ENCODE measurements at places on chromosomes 7 and 10.

- no peak for DNase-seq
Measured at GRCh38 chr10:90162271-90162853, 461.0 kb downstream of the KIF20B start.

DNA sequence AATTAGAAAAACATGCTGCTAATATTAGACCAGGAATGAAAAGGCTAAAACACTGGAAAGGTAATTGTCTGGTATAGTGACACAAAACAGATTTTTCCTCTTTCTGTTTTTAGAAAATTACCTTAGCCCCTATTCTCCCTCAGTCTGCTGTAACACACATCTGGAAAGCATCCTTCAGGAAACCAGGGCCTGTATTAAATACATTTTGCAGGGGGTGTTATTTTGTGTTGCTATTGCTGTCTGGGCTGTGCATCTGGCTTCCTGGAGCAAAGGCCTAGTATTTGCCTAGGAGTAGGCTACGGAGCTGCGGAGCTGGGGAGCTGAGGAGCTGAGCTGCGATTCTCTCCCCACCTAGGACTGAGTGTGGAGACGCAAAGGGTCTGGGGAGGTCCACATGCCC, 169.3 kb downstream of the GFRA1 start:
- no peak for DNase-seq

GRCh38 chr10:132826524-132827422, 40.8 kb upstream of the NKX6-2 start:
- no peak for DNase-seq

GRCh38 chr7:142690554-142691182, 58.6 kb upstream of the PRSS1 start:
- DNase-seq = no peak

- no peak for DNase-seq
Measured at GRCh38 chr10:47195274-47195885, 104.6 kb upstream of the GDF10 start.

- DNase-seq = no peak
Measured at GRCh38 chr10:13759168-13759567, 172.4 kb downstream of the PRPF18 start.

DNA sequence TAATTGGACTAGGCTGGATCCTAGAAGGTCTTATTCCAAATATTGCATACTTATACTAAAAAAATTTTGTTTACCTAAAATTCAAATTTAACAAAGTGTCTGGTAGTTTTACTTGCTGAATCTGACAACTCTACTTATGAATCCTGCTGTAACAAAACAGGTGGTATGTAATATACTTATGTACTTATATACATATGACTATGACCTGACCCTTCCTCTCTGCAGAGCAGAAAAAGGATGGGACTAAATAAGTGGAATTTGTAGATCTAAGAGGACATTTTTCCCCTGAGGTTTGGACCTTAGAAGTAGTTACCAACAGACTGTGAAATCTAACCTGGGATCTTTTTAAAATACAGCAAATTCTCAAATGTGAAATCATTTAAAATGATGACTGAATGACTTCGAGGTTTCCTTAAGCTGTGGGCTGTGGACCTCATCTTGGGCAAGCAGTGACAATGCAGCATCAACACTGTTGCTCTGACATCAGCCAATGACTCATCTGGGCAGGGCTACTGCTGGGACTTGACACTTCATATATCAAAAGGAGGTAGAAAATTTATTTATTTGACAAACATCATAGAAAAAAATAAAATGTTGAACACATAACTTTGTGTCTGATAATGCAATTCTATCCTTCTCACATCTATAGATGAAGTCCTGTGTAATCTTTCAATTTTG, 73.6 kb downstream of the RELN start:
- DNase-seq = no peak

DNA sequence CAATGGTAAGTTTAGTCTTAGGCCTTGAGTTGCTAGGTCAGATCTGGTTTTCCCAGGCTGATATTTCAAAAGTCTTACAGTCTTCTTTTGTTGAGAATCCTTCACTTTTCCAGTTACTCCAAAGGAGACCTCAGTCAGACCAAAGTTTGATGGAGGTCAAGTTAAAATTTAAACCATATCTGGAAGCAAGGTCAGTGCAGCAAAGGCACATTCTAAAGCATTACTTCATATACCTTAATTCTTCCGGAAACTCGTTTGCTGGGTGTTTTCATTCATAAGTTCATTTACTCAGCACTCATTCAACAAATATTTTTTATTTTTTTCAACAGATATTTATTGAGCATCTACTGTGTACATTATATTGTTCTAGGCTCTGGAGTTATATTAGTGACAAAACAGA, 403.0 kb upstream of the LRGUK start:
- no peak for DNase-seq

DNA sequence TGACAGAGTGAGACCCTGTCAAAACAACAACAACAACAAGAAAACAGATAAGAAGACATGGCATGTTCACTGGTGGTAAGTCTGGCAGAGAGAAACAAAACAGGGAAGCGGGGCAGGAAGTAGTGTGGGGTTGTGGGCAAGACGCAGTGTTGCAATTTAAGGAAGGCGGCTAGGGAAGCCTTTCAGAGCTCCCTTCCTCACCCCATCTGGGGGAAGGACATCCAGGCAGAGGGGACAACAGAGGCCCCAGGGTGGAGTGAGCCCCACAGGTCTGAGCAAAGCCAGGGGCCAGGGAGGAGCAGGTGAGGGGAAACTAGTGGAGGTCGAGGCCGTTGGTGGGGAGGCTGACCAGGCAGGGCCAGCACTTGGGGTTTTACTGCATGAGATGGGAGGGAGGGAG, 16.8 kb downstream of the LAT2 start:
- no peak for DNase-seq

DNA sequence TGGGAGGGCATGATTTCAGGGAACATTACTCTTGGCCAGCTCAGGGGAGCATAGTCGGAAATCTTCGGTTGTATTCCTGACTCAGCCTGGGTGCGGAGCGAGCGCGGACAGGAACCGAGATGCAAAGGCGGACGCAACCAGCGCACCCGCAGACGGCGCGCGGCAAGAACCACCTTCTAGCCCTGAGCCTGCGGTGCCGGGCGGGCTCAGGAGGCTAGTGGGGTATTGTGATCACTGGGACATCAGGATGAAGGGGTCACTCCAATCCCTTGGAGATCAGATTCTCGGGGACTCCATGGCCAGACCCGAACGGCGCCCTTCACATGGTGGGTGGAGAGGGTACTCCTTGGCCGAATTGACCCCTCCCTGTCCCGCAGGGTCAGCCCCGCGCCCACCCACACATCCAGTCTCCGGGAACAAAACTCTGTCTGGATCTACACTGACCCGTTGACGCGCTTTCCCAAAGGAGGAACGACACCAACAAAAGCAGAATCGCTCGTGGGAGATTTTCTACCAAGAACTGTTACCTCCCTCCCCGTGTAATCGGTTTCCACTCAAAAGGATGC, 730.5 kb downstream of the ZWINT start:
- DNase-seq = no peak

DNA sequence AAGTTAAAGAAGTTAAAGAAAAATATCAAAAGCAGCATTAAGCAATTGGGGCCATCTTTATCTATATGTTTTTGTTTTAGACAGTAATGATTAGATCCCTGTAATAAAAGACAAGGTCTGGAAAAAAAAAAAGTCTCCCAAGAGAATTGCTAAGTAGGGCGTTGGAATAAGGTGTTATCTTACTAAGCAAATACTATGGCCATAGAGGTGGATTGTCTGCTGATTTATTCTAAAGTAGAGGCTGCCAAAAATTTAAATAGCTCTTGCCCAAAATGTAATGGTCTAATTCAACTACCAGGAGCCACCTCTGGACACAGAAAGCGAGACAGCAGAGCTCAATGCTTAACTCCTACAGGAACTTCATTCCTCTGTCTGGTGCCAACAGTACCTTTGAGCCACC, 71.6 kb downstream of the HERPUD2 start:
- DNase-seq = no peak

DNA sequence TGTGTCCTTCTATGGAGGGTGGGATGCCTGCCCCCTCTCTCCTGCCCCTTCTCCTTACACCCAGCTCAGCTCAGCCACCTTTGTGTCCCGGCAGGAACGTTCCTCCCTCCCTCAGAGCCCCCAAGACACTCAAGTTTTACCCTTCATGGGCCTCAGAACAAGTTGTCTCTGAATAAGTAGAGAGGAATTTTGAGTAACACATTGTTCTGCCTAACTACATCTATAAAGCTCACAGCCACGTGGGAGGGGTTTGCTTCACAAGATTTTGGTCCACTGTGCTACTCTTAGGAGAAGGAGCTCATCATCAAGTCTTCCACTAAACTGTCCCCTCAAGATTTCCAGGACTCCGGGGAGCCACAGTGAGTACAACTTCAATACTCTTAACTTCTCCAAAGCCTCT, 51.6 kb upstream of the ZNF32 start:
- DNase-seq = no peak

DNA sequence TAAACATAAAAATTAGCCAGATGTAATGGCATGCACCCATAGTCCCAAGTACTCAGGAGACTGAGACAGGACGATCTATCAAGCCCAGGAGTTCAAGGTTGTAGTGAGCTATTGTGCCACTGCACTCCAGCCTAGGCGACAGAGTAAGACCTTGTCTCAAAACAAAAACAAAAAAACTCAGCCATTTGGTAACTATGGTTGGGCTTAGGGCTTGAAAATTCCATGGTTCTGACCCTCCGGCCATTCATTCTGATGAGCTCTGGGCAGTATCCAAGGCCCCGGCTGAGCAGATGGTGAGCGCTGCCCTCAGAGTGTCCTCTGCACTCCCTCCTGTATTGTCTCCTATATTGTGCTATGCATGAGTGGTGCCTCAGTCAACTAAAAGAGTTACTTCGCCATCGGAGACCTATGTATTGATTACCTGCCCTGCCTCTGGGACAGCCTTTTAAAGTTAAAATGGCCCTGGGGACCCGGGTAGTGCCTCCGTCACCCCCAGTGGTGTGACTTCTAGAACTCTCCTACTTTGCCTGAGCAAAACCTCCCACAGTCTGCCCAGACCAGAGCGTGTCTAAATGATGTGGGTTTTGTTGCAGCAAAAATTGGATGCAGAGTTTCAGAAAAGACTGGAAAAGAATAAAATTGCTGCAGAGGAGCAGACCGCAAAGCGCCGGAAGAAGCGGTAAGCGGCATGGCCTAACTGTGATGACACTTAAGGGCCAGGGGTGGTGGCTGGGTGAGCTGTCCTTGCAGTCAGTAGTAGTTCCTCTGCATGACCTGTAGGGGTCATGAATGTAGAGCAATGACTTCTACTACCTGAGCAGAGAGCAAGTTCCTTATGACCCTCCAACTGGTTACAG, 8.1 kb downstream of the PRKRIP1 start:
- no peak for DNase-seq

DNA sequence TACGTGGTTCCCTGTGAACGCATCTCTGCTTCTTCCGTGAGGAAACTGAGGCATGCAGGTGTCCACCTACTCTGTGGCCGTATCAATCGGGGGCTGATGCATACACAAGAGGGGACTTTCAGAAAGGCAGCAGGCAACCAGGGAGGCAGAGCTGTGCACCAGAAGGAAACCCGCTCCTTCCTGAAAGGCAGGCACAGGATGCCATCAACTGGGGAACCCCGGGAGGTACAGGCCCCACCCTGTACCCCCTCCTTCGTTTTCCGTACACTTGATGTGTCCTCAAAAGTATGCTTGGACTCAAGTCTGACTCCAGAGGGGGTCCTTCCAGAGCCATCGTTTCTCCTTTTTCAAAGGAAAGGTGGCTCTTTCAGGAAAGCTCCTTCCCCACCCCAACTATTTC, 59.5 kb downstream of the ASB13 start:
- DNase-seq = no peak

DNA sequence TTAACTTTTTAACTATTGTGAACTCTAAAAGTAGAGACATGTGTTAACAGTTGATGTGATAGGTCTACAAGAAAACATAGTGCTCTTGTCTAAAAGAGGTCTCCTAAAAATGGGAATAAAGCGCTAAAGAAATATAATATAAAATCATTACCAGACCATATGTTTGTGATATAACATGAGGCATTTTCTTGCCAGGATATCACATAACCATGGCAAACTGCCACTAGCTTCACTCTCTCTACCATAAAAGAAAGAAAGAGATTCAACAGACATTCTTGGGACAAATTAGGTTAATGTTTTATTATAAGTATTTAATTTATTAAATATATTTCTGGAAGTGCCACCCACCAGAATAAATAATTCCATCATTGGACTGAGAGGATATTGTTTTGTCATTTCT, 115.0 kb downstream of the TMEM26 start:
- DNase-seq = no peak

- no peak for DNase-seq
Measured at GRCh38 chr7:91212582-91212981, 51.7 kb upstream of the FZD1 start.

DNA sequence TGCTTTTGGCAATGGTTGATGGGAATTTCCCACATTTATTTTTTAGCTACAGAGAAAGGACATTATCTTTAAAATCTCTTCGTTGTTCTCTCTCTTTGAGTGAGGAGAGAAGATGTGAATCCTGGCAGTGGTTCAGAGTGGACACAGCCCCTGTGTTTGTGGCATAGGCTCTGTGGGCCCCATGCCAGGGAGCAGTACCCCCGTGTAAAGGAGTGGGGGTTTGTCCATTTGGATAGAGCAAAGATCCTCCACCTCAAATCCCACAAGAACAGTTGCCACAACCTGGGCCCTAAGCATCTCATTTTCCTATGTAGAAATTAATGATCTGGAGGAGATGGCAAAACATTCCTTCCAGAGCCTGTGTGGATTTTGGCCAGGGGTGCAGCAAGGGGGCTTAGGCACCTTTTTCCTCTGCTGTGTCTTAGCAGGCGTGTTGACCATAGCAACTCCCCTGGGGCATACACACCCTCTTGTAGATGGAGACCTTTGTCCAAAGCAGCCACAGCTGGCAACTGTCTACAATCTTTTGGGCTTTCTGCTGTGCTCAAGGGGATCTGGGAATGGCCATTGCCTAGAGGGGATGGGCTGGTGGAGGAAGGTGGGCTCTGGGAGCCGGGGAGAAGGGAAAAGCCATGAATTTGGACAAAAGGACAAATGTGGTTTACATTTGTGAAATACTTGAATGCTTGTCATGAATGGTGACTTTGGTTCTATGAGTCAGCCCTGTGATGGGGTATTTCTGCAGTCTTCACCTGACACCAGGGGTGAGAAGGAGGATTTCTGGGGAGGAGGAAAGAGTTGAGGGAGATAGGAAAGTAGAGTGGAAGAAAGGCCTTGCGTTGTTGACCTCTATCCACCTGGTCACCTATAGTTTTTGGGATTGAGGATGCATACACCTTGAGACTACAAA, 92.0 kb downstream of the TCF7L2 start:
- DNase-seq = no peak

- no peak for DNase-seq
Measured at GRCh38 chr7:105156731-105157130, 142.7 kb downstream of the KMT2E start.

DNA sequence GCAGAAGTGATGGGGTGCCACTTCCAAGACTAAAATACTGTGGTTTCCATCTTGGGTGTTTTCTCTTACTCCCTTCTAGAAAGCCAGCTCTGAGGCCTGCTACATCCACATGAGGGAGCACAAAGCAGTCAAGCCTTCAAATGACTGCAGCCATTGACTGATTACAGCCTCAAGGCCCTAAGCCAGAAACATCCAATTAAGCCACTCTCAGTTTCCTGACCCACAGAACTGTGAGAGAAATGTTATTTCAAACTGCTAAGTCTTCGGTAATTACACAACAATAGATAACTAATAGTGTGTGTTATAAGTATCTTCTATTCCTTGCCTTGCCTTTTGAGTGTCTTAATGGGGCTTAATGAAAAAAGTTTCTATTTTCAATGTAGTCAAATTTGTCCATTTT, 24.8 kb downstream of the BRAF start:
- no peak for DNase-seq
